ENCODE measurements at places on chromosomes 11 and 22.

- DNase-seq, result no peak
Observed at GRCh38 chr11:115930886-115931547, 426.8 kb upstream of the CADM1 start.

- DNase-seq, result no peak
Observed at GRCh38 chr11:2655016-2655719, 44.6 kb downstream of the KCNQ1OT1 start.

- DNase-seq, result no peak
Observed at GRCh38 chr11:35253237-35253636, 114.3 kb downstream of the CD44 start.

GRCh38 chr11:34653851-34654482 is 33.1 kb downstream of the EHF start:
- peak; percentile 98 for DNase-seq

DNA sequence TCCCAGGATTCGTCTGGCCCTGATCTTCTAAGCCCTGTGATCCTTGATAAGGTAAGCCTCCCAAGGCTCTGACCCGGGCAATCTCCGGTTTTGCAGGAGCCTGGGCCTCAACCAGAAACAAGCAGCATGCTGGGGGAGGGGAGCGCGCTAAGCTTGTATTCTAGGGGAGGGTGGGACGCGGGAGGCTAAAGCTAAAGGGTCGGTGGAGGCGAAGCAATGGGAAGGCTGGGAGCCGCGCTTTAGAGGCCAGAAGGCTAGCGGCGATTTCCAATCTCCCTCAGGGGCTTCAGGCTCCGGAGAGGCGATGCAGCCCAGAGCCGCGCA is 753 bp downstream of the PTPN5 start:
- DNase-seq, result no peak

Data from NCI-H526 (cell line).